RWPE1 (cell line): ENCODE measurements at places on chromosomes 6 and 20.

- DNase-seq: peak; percentile 87
Measured at GRCh38 chr6:17865798-17866725, 121.4 kb downstream of the KIF13A start.

DNA sequence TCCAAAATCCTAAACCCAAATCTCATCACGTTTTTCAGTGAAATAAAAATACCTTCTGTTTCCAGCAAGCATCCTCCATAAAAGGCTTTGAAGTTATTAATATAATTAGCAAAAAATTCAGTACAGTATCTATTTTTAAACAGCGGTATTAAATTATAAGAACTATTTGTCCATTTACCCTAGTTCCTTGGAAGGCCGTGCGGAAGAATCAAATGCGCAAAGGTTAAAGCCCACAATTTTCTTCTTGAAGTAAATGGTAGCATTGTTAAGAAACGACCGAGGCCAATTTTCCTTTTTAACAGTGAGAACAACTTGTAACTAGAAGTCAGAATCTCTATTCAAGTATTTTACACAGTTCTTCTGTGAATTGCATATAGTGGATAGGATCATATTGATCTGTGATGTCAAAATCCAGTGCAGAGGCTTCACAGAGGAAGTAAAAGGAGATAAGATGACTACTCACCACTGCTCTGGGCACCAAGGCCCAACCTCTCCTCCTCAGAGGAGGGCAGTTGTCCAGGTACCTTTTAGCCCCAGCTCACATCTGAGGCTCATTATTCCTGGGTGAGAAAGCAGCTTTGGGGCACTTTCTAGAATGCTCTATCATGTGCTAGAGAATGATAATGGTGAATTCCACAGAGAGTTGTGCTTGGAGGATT lies 36.3 kb downstream of the TNFAIP3 start:
- DNase-seq: no peak

- no peak for DNase-seq
Measured at GRCh38 chr6:8859501-8859900, 424.2 kb upstream of the SLC35B3 start.

GRCh38 chr20:41306061-41306727 lies 11.3 kb downstream of the ZHX3 start:
- DNase-seq: no peak

GRCh38 chr6:43645613-43645964 lies 753 bp downstream of the RSPH9 start:
- DNase-seq: no peak

- DNase-seq: no peak
Measured at GRCh38 chr20:58705208-58705926, 12.8 kb downstream of the NPEPL1 start.

- no peak for DNase-seq
Measured at GRCh38 chr6:113862112-113862511, 5.0 kb downstream of the MARCKS start.

GRCh38 chr20:40883097-40883496 lies 145.5 kb upstream of the TOP1 start:
- DNase-seq: no peak

DNA sequence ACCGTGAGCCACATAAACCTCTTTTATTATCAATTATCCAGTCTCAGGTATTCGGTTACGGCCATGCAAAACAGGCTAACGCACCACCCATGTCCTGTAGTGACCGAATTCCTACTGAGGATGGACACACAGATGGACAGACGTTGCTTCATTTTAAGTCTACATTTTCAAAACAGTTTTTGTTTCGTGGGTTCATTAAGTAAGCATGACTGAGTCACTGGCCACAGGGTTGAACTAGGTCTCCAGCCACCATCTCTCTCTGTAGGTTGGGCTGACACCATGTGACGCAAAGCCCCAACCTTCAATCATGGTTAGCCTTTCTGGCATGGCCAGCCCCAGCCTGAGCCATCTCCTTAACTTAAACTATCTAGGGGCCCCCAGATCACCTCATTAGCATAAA lies 110.0 kb upstream of the SLC22A23 start:
- DNase-seq: no peak

DNA sequence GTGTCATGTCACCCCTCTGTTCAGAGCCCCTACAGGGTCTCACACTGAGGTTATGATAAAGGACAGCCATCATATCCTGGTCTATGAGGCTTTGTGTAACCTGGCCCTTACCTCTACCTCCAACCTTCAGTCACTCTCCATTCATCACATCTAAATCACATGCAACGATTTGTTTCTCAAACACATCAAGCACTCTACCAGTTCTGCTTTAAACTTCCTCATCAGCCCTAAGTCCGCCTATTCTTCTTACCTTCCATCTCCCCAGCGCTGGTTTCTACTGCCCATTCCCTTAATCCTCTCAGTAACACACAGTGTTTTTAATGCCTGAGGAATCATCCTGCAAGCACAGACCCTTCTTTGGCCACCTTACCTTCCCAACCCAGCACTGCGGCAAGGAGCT lies 17.9 kb upstream of the BACH2 start:
- no peak for DNase-seq

DNA sequence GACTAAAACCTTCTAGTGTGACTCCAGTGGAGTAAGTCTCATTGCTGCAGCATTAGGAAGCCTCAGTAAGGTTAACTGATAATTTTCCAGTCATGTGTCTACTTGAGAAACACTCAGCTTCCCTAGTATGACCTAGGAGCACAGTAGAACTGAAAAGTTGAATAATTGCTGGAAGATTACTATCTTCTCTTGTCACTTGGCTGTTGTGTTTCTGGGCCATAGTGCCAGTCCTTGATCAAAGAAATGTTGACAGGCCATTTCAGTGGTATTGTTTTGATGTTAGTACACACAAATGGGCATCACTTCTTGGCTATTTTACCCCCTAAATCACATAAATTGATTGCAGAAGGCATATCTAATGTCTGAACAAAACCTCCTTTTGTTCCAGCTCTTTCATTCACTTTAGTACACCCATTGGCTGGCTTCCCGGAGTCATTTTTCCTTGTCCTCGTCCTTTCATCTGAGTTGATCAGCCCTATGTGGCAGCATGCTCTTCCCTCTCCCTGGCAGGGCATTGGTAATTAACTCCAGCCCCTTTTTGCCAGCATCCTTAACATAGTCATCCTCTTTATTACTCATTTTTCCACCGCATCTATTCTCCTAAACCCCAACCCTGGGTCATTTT lies 6.0 kb downstream of the ENPP3 start:
- DNase-seq: no peak

DNA sequence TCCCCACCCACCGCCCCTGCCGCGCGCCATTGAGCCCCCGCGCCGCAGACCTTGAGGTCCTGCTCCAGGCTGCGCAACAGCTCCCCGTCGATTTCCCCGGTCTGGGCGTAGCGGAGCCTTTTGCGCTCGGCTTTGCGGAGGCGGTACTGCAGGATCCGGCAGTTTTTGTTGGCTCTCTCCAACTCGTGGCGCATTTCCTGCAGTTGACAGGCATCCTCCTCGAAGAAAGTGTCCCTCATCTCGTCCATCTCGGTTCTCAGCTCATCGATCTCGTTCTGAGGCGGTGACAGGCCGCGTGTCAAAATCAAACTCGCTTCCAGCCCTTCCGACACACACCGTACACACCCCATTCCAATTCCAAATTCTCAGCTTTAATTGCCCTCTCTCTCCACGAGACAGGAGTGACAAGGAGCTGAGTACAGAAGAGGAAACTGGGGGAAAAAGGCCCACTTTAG lies 4.3 kb downstream of the MTCL3 start:
- DNase-seq: no peak

DNA sequence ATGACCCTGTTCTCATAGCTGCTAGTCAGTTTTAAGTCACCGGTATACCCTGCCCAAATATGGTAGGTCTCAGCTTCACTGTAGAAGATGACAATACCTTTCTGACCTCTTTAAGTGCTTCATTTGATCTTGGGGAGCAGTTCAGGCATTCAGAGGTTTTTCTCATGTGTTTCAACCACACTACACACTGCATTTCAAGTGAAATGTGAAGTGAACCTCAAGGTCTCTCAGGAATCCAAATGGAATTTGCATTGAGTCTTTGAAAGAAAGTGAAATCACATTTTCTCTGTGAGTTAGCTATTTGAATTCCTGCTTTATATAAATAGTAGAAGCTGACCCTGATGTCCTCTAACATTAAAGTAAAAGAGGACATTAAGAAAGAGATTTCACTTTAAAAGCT lies 461.6 kb downstream of the ADGRB3 start:
- no peak for DNase-seq

- DNase-seq: no peak
Measured at GRCh38 chr20:3658019-3658715, 5.0 kb downstream of the GFRA4 start.

DNA sequence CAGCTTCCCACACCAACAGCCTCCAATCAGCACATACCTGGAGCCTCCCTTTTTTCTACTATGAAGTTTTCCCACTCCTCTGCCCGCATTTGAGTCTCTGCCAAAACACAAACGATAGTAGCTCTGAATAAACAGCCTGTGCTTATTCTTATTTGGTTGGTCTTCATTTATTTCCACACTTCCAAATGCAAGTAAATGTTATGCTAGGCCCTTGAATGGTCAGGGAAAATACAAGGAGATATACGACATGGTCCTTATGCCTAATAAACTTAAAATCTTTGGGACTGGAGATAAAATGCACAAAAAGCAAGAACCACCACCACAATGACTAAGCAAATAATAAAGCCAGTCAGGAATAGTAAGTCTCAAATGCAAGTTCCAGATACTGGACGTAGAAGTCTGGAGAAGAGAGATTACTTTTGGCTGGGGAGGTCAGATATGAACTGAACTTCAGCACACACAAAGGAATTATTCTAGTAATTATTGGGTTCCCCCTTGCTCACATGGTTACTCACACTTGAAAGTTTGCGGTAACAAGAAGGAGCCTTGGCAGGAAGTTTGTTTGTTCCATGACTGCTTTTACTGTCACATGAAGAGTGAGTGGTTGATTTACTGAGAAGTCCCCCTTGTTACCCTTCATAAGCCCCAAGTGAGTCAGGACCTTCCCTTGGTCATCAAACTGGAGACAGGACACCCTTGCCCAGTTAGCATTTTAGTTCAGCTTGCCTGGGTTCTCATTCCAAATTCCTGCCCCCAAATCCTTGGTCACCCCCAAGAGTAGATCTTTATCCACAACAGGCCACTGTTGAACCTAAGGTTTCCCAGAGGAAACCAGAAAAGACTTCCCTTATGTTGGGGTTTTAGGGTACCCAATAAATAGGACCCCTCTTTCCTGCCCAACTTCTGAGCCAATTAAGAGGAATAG lies 511.2 kb upstream of the JARID2 start:
- DNase-seq: no peak

- DNase-seq: no peak
Measured at GRCh38 chr6:158000530-158001307, 19.1 kb downstream of the SYNJ2 start.

DNA sequence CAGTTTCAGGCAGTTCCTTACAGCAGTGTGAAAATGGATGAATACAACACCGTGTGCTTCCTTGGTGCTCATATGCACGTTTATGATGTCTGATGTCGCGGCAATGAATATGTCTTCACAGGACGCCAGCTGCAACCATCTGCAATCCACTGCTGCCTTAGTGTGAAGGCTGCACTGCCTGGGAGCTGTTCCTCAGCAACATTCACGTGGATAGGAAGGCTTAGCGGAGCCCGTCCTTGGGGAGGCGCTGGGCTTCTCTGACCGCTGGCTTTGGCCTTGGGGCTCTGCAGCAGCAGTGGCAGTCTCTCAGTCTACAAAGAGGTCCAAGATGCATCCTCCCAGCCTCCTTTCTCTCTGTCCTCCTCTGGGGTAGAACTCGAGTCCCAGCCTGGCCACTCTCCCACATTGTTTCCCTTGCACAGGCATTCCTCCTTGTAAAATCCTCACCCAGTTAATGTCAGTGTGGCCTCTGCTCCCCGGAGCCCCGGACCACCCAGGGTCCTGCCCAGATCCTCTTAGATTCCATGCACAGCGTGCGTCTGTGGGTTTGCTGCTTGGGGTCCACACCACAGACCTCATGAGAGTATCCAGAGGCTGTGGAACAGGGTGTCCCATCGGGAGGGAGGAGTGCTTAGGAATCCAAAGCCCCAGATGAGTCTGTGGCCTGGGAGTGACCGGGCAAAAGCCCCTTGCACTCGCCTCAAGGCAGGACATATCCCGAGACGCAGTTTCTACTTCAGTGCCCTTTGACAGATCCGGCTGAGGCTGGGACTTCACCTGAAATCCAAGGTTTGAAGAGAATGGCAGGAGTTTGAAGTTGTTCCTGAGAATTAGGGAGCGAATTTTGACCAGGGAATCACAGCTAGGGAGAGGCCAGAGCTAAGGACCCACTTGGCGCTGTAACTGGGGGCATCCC lies 181.3 kb downstream of the THBS2 start:
- no peak for DNase-seq

- DNase-seq: no peak
Measured at GRCh38 chr6:106025655-106026054, 60.5 kb upstream of the PRDM1 start.

GRCh38 chr20:42894483-42894882 lies 295.2 kb downstream of the PTPRT start:
- DNase-seq: no peak

DNA sequence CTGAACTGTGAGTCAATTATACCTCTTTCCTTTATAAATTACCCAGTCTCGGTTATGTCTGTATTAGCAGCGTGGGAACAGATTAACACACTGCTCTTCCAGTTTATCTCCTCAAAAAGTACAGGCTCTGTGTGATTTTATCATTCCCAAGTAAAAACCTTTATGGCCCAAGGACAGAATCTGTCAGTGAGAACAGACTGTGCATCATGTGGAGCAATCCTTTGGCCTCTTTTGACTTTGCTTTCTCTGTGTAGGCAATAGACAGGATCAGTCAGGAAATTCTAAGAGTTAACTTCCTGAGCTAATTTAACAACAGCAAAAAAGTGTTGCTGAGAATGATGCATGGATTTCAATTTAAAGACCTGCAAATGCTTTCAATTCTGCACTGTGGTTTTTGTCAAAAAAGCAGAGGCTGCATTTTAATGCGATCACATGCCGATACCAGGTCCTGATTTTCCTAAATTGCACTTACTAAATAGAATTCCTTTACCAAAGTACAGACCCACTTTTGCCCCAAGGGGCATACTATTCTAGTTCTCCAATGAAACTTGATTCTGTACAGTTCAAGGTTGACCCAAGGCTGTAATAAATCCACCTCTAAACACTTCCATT lies 246.7 kb upstream of the MARCKS start:
- no peak for DNase-seq

GRCh38 chr20:11110535-11110934 lies 436.7 kb upstream of the JAG1 start:
- DNase-seq: no peak

DNA sequence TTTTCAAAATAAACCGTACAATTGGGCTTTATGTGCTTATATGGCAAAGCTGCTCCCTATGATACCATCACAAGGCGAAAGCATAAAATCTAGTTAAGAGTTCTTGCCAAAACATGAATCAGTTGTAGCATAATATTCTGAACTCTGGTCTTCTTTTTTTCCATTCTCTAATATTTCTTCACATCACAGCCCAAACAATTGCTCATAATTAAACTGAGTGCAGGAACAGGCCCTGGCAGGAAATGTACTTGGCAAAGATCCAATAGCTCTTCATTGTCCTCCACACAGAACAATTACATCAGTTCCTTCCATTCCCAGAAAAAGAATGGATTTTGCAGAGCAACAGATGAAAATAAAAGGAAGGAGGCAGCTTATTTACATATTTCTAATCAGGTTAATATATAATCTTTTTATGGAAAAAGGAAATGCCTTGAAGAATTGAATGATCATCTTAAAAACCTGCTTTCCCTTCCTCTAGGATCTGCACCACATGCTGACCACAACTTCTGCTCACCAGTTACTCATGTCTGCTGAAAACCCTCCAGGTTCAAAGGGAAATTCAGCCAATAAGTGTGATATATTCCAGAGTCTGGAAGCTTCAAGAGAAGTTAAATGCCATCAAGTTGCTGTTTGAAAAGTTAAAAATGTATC lies 123.3 kb upstream of the COL21A1 start:
- DNase-seq: peak; percentile 75

- no peak for DNase-seq
Measured at GRCh38 chr6:6217855-6218758, 102.4 kb downstream of the F13A1 start.
